ENCODE measurements at places on chromosomes 7 and 10.

GRCh38 chr7:27921081-27921836, 181.3 kb downstream of the TAX1BP1 start:
- no peak for DNase-seq

- no peak for DNase-seq
Measured at GRCh38 chr7:75722373-75722772, 16.4 kb downstream of the HIP1 start.

GRCh38 chr10:34760606-34761005, 54.5 kb downstream of the PARD3 start:
- no peak for DNase-seq

GRCh38 chr10:119686465-119687191, 35.4 kb downstream of the BAG3 start:
- DNase-seq = peak; percentile 69

- DNase-seq = no peak
Measured at GRCh38 chr7:12518920-12519681, 51.4 kb upstream of the SCIN start.

- no peak for DNase-seq
Measured at GRCh38 chr10:81865581-81865980, 9.4 kb upstream of the NRG3 start.

- no peak for DNase-seq
Measured at GRCh38 chr7:16753102-16753931, at the start of gene TSPAN13. TSPAN13 (plus strand) TSS chr7:16753755; CDS start chr7:16753968, 213 bp downstream.

DNA sequence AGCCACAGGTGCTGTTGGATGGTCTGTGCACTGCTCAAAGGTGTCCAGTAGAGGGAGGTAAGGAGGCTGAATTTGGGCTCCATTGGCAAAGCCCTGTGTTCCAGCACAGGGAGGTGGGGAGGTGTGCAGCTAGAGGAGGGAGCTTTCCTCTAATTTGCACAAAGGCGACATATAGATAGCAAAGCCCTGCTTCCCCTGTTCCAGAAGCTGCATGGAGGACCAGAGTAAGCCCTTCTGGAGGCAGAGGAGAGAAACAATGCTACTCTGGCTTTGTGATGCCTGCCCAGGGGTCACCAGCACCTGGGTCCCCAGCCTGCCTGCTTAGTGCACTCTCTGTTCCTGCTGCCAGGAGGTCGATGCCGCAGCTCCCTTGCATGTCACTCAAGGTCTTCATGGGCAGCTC, 3.4 kb upstream of the ARHGAP22 start:
- no peak for DNase-seq
